Parietal lobe (tissue), 2 donors: ENCODE measurements at places on chromosomes 5 and 9. TPM values are rescaled to one million over a fixed set of nuclear protein-coding genes. Genes with fewer than 3 reads are reported as not detected.

Gene POU5F2
- total RNA-seq: 17.2 TPM

Gene HNRNPK
- 766 TPM for total RNA-seq

Gene EIF4E1B
- 0.31 TPM for total RNA-seq

Gene FOXD4L5
- 0.31 TPM for total RNA-seq

Gene WDR38
- total RNA-seq: not detected

Gene SAXO1
- under 0.01 TPM for total RNA-seq

Gene INSL4
- total RNA-seq: not detected

Gene MYOT
- not detected for total RNA-seq

Gene ZNF622
- 24.1 TPM for total RNA-seq

Gene CCDC192
- not detected for total RNA-seq

Gene ADCY2
- total RNA-seq: 23.2 TPM

Gene CATSPER3
- total RNA-seq: not detected

Gene SLC4A9
- not detected for total RNA-seq

Gene SET
- 408 TPM for total RNA-seq

Gene SGCD
- total RNA-seq: 7.8 TPM

Gene ROR2
- total RNA-seq: 0.94 TPM

Gene ORM2
- not detected for total RNA-seq

Gene CCL19
- not detected for total RNA-seq

Gene SPATA31C1
- not detected for total RNA-seq

Gene TAF11L5
- not detected for total RNA-seq

Gene CD274
- 0.31 TPM for total RNA-seq

Gene FOXD4L6
- total RNA-seq: 1.3 TPM

Gene SLC6A18
- total RNA-seq: not detected

Gene MEGF9
- 61.3 TPM for total RNA-seq

Gene SPATA31D1
- not detected for total RNA-seq

Gene IL3
- total RNA-seq: not detected

Gene ACER2
- 9.1 TPM for total RNA-seq

Gene WDR31
- total RNA-seq: 2.8 TPM

Gene CER1
- 0.63 TPM for total RNA-seq

Gene NR2F1-AS1
- 107 TPM for total RNA-seq

Gene TTF1
- 12.8 TPM for total RNA-seq

Gene CDH18
- total RNA-seq: 12.8 TPM

Gene TEX48
- total RNA-seq: not detected

Gene SLC45A2
- total RNA-seq: 2.5 TPM

Gene PCDHGC4
- 91.7 TPM for total RNA-seq

Gene AKNA
- total RNA-seq: 16.3 TPM

Gene RALGPS1
- 173 TPM for total RNA-seq

Gene FAM153A
- 4.7 TPM for total RNA-seq

Gene DPP7
- 36.6 TPM for total RNA-seq

Gene NUTM2F
- not detected for total RNA-seq

Gene FGF18
- total RNA-seq: 0.63 TPM
